ENCODE measurements at places on chromosomes 4 and X. TPM values are rescaled to one million over a fixed set of nuclear protein-coding genes. Genes with fewer than 3 reads are reported as not detected.
A peak's percentile ranks its signal among the peaks of the same experiment; 100 is the strongest.

The MAGEB16 gene
- total RNA-seq: not detected

The IBSP gene
- total RNA-seq: not detected

The LEF1 gene
- 0.84 TPM for total RNA-seq

The NPY2R gene
- not detected for total RNA-seq

The TMPRSS11B gene
- total RNA-seq: not detected

DNA sequence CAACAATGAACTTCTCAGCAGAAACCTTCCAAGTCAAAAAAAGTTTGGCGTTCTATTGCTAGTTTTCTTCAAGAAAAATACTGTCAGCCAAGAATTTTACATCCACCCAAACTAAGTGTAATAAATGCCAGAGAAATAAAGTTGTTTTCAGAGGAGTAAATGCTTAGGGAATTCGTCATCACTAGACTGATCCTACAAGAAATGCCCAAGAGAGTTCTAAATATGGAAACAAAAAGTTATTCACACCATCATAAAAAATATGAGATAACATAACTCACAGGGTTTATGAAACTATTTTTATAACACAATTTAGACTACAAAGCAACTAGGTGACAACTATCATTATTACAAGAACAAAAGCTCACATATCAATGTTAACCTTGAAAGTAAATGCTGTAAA is 259.5 kb upstream of the GABRA2 start:
- no peak for DNase-seq

The RNF150 gene
- 0.23 TPM for total RNA-seq

The ASB12 gene
- total RNA-seq: not detected

The CFP gene
- total RNA-seq: 0.85 TPM

The HMGN5 gene
- 2.1 TPM for total RNA-seq

DNA sequence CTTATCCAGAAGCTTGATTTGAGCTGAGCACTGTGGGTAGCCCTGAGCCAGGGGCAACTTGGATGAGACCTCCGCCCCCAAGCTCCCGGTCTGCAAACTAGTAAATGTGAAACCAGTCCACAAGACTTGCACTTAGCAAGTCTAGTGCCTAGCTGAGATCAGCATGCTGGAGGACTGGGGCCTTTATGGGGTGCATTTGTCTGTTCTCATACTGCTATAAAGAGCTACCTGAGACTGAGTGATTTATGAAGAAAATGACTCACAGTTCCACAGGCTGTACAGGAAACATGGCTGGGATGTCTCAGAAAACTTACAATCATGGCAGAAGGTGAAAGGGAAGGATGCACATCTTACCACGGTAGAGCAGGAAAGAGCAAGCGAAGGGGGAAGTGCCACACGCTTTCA is 42.1 kb upstream of the HOPX start:
- peak; percentile 6 for DNase-seq

GRCh38 chr4:140097572-140097971 is 56.4 kb downstream of the MAML3 start:
- no peak for DNase-seq

- no peak for DNase-seq
These were observed 511.0 kb upstream of the ATOH1 start for GRCh38 chr4:93317561-93317960.

GRCh38 chr4:159937595-159937994 is 834.7 kb downstream of the RAPGEF2 start:
- no peak for DNase-seq

DNA sequence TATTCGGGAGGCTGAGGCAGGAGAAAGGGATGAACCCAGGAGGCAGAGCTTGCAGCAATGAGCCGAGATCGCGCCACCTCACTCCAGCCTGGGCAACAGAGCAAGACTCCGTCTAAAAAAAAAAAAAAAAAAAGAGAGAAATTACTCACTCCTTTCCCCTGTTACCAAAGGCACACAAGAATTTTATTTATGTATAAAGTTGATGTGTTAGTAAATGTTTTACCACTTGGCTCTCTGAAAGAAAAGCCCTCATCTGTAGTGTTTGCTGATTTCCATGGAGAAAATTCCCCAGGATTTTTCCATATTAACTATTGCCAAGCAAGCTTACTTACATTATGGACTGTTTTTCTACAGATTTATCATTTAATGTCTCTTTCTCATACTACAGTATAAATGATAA is 142.1 kb upstream of the PABPC4L start:
- no peak for DNase-seq

- DNase-seq: no peak
These were observed 77.4 kb upstream of the BMPR1B start for GRCh38 chr4:94680176-94680862.

The FOXR2 gene
- not detected for total RNA-seq

The BEX5 gene
- not detected for total RNA-seq

DNA sequence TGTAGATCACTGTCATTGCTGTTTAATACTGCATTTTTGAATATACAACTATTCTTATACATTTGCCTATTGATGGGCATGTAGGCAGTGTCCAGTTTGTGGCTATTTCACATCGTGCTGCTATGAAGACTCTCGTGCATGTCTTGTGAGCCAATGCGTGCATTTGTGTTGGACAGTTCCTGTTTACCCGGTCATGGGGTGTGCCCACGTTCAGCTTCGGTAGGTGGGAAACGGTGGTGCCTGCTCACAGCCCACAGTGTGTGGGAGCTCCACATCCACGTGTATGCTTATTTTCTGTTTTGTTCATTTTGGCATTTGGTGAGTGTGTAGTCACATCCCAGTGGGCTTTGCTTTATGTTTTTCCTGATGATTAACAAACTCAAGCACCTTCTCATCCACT is 19.7 kb upstream of the RNF212 start:
- no peak for DNase-seq

The SSX1 gene
- total RNA-seq: not detected

DNA sequence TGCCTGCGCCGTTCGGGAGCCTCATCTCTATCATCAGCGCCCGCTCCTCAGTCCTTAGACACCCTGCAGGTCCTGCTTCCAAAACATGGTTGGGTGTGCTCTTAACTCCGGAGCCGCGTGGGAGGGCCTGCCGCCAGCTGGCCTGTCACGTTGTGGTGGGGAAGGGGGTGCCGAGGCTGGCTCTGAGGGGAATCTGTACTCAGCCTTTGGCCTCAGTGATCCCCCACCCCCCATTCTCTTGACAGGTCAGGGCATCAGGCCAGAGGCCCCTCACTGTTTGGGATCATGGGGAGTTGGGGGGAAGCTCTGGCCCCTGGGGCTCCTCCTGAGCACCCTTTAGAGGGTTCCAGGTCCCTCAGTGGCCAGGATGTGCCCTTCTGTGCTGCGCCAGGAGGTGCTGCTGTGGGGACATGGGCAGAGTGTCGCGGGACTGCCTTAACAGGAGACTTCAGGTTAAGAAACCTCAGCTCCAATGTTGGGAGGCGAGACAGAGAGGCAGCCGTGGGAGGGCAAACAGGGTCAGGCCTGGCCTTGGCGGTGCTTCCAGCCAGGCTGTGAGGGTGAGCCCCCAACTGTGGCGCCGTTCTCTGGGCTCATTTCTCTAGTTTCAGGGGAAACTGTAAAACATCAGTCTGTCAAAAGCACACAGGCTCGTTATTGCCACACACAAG is 33.5 kb downstream of the TRMT44 start:
- DNase-seq: no peak

- no peak for DNase-seq
These were observed 633.5 kb upstream of the FAT1 start for GRCh38 chr4:187357045-187357643.
